ENCODE measurements at places on chromosomes 3 and 15. TPM values are rescaled to one million over a fixed set of nuclear protein-coding genes. Genes with fewer than 3 reads are reported as not detected.

The CTXN2 gene
- total RNA-seq, result not detected

The ARIH2 gene
- 86.5 TPM for total RNA-seq

The NR1I2 gene
- total RNA-seq, result not detected

DNA sequence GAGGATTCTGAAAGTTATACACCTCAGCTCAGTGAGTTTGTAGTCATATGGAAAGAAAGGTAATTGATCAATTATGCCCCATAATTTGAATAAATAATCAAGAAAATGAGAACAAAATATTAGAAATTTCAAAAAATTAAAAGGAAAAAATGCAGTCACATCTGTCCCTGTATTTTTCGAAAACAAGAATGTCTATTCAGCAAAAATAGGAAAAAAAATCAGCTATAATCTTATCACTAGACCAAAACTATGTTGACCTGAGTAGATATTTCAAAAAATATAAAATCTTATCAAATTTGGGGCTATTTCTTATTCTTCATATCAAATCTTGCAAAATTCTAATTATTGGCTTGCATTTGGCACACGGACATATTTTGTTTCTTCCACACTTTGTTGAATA lies 501.2 kb upstream of the CNTN3 start:
- no peaks in the 10 kb centered on the region for H3K4me1 ChIP-seq
- DNase-seq, result no peak
- H3K4me3 ChIP-seq, result no peak overlapping the region
- H3K27me3 ChIP-seq, result no peaks in the 10 kb centered on the region
- no peak overlapping the region for H3K27ac ChIP-seq

DNA sequence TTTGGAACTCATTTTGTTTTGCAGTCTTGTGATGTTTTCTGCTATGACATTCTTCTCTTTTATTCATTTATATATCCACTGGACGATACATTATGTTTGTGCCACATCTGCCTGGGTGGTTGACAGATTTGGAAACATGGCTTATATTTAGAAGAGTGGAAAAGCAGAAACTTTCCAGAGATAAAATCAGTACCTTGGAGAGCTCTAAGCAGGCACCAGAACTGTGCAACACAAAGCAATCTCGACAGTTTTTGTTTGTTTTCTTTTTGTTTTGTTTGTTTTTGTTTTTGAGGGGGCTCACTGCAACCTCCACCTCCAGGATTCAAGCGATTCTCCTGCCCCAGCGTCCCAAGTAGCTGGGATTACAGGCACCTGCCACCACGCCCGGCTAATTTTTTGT lies 45.5 kb downstream of the SYN2 start:
- H3K4me3 ChIP-seq, result no peak overlapping the region
- no peak for DNase-seq
- no peaks in the 10 kb centered on the region for H3K27me3 ChIP-seq
- no peaks in the 10 kb centered on the region for H3K36me3 ChIP-seq

DNA sequence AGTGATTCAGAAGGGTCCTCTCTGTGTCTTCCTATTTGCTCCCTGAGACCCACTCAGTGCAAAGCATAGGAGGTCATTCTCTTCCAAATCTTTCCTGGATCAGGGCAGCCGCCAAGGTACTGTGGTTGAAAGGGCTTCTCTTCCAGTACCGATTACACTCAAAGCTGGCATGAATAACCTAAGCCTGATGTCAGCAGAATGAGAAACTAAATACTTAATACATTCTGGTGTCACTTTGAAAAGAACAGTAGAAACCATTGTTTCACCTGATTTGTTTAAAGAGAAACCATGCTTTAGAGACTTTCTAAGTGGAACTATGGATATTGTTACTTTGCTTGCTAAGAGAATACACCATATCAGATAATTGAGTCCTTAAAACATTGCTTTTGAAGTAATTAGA lies 50.2 kb downstream of the PDHB start:
- peak; percentile 7 for DNase-seq
- no peaks in the 10 kb centered on the region for H3K36me3 ChIP-seq
- H3K4me3 ChIP-seq, result no peak overlapping the region
- H3K27ac ChIP-seq, result peak overlapping the region; percentile 52
- peaks cover 15% of the 10 kb centered on the region for H3K4me1 ChIP-seq
